ENCODE measurements at places on chromosomes 1 and 21.

- DNase-seq = no peak
Observed at GRCh38 chr1:9455487-9456234, 83.6 kb upstream of the SLC25A33 start.

- DNase-seq = no peak
Observed at GRCh38 chr1:198933515-198934222, 294.8 kb downstream of the PTPRC start.

DNA sequence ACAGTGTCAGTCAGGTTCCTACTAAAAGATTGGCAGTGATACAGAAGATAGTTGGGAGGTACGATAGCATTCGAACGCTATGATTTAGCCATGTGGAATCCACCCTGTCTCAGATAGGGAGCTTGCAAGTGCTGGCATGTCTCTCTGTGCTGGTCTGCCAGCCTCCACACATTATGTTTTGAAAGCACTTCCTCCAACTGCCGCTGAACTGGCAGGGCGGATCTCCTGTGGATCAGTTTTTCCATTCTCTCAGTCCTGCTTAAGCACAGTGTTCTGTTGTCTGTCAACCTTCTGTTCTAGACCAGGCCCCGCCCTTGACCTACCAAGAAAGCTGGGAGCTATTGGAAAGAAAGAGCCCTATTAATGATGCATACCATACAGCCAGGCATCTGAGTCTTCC is 65.5 kb upstream of the PALMD start:
- DNase-seq = no peak

DNA sequence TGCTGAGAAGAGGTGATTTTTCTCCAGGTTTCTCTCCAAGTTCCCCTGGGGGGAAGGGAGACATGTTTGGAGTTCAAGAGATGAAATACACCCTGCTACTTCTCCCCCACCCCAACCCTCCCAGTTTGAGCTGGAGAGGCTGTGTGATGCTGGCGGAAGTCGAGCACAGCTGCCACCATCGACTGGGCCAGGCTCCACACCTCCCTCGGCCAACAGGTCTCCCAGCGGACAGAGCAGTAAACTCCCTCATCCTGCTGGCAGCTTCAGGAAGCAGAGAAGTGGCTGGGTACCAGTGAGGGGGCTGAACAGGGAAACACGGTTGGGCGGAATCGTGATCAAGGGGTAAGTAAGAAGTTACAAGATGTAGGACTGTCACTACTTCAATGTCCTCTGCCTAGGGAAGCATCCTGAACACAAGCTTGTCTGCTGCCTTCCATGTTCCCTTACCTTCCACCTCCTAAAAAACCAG is 6.6 kb upstream of the NHLH1 start:
- no peak for DNase-seq

DNA sequence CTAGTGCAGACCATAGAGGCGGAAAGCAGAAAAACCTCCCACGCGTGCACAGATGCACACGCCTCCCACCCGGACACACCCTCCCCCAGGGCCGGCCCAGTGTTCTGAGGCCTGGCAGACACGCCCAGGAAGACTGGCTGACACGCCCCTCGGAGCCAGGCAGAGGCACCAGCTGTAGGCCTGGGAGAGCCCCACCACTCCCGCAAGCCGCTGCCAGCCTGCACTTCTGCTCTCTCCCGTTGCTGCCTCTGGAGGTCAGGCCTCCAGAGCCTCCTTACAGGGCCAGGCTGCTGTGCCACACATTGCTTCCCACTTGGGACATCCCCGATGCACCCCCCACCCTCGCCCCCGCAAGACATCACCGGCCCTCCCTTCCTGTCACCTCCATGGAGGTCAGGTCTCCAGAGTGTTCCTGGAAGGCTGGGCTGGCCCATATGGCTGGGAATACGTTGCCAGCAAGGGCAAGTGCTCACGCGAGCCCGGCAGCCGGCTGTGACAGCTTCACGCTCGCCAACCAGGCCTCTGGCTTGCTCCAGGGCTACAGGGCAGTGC is 40.4 kb downstream of the CASZ1 start:
- DNase-seq = no peak

DNA sequence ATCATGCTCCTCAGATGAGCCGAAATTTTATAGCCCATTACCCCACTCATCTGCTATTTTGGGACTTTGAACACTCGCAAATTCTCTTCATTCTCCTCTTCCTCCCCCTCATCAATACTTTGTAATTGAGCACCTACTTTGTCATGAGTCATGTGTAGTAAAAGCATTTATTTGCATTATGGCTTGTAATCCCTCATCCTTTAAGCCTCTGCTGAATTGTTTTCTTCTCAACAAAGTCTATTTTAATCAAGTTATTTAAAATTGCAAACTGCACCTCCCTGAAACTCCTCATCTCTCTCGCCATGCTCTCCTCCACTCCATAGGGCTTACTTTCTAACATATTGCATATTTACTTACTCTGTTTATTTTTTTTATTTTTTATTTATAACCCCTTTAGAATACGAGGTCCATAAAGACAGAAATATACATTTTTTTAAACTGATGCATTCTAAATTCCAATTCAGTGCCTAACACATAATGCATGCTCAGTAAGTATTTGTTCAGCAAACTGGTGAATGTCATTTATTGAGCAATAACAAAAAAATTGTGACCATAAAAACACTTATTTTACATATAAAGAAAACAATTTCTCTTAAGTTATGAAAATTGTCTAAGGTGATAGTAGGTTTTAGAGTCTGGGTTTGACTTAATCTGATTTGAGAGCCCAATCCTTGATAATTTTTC is 161.7 kb downstream of the FASLG start:
- DNase-seq = no peak
